ENCODE measurements at places on chromosomes 4 and X.

- no peak for DNase-seq
Measured at GRCh38 chr4:10584042-10584441, 100.5 kb downstream of the CLNK start.

DNA sequence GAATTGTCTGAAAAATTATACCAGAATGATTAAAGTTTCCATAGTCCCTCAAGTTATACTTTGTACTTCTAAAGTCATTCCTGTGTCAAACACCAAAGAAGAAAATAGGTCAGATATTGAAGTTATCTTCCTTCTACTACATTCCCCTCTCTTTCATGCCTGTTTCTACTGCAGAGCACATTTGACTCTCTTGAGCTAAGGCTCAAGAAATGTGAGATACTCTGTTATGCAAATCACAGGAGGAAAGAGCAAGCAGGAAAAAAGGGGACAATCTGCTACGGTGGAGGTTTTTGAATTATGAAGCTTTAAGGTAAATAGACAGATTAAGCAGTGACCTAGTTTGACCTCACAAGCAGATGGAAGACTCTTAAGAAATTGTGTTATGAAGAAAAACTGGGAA, 198.9 kb upstream of the LDB2 start:
- no peak for DNase-seq

DNA sequence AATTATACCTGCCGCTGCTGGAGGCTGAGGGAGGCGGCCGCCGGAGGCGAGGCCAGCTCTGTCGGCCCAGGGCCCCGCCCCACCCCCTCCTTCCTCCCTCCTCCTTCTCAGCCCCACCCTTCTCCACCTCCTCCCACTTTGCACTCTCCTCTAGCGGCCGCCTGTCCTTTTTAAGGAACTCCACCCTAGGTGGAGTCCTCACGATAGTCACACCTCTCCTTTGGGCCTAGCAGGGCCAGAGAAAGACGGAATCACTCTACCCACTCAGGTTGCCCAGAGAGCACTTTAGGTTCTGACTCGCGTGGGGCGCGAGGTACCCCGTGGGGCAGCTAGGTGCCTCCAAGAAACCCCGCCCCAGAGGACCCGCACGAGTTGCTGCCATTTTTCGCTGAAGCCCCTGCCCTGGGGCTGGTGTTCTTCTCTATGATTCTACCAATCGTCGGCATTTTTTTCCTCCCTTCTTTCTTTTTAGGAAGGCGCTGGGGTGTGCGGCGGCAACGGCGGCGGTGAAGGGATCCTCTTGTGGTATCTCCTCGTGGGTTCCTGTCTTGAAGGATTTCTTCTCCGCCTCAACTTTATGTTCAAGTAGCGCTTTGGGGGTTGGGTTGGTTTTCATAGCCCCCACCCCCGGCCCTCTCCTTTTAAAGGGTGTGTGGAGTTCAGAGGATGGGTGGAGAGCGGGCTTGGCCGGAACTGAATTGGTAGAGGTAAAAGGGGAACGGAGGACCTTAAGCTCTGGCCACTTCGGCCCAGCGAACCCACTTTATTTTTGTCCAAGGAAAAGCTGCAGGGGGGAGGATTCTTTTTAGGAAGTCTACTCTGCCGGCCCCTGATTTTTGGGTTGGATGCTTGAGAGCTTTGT, at the start of gene KLF8:
Gene KLF8, plus strand, starts transcription at position 136 of the 862 bp plus-strand sequence. CDS start 979 bp downstream, outside the sequence.
- peak; percentile 33 for DNase-seq

- no peak for DNase-seq
Measured at GRCh38 chr4:94469221-94469784, 17.6 kb downstream of the PDLIM5 start.

GRCh38 chr4:130855533-130855932, 1759.6 kb downstream of the C4orf33 start:
- no peak for DNase-seq

DNA sequence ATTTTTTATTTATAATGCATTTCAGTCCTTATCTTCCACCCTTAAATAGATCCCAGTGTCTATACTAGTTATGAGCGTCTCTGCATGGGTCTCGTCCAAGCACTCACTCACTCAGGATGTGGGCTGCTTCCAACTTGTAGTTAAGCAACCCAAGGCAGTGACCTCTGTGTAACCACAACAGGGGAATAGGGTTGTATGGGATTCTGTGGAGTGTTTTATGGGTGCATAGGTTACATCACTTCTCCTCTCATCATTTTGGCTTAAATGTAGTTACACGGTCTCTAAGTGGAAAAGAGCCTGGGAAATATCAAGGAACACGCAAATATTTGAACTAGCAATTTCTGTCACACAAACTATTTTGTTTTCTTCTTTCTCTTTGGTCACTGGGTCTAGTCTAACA, 931.0 kb downstream of the STIM2 start:
- no peak for DNase-seq

DNA sequence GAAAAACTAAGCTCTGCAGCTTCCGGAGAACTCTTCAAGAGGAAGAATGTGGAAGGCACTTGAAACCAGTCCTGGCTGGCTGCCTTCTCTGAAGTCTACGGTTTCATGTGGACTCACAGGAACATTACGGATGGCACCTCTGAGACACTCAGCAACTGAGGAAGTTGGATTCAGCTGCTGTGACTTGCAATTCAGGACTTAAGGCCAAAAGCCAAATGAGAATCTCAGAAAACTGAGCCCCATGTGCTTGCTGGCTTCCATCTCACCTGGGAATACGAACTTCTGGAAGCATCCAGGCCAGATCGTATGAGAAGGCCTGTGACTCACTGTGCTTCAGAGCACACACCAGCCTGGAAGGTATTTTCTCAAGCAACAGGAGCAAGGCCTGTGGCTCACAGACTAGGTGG, 107.8 kb upstream of the GPC4 start:
- no peak for DNase-seq

DNA sequence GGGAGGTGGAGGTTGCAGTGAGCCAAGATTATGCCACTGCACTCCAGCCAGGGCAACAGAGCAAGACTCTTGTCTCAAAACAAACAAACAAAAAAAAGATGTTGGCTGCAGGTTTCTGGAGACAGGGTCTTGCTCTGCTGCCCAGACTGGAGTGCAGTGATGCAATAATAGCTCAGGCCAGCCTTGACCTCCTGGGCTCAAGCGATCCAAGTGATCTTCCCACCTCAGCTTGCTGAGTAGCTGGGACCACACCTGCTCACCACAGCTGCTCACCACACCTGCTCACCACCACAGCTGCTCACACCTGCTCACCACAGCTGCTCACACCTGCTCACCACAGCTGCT, 29.9 kb upstream of the CPLX1 start:
- no peak for DNase-seq

DNA sequence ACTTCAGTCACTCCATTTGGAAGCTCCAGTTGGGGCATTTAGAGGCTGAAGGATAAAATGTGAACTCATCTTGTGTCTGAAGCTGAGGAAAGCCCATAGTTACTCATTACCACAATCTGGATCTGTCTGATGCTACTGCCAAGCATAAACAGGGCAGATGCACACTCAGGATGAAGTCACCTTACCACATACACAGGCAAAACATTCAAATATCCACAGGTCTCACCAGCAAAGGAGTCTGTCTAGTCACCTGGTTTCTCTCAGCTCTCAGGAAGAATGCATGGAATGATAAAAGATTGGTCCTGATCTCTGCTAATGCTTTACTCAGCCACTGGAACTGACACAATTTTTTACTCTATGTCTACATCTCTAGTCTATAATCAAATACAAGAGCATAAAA, 13.0 kb upstream of the ODAPH start:
- no peak for DNase-seq

DNA sequence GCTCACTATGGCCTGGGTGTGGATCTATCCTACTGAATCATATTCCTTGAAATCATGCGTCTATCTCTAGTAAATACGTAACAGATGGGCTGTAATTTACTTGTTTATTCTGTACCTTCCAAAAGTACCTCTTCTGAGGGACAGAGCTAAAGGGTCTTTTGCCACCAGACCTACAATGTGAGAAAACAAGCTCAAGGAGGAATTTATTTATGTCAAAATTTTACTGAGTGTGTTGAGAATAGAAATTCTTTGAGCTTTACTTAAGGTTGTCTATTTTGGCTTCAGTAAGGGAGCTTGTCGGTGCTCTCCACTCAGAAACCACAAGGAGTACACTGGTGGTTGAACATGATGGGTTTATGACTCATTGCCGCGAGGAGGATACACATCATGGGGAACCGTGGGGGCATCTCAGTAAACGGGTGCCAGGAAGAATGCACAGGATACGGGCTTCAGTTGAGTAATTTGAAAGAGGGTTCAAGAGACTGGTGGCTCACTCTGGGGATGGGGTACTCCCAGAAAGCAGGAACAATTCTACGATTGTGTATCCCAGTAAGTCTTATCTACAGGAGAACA, 3.0 kb downstream of the ANK2 start:
- DNase-seq, result no peak

GRCh38 chr4:128751354-128751753, 58.1 kb upstream of the JADE1 start:
- no peak for DNase-seq

DNA sequence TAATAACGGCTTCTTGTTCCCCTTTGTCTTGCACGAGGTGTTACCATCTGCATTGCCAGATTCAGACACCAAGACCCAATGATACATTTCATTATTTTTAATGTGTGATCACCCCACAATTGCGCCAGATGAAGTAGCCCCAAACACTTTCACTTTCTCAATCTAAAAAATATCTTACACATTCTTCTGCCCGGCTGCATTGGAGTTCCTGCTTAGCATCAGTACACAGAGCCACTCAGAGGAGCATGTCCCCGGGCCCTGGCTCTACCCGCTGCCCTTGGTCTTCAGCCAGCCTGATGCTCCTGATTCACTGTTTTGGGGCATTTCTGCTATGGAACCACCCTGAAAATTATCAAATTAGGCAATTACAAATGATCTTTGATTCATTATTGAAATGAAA, 66.0 kb upstream of the TENM3 start:
- DNase-seq, result no peak

GRCh38 chrX:9785254-9785943, 830 bp upstream of the SHROOM2 start:
- DNase-seq, result no peak

DNA sequence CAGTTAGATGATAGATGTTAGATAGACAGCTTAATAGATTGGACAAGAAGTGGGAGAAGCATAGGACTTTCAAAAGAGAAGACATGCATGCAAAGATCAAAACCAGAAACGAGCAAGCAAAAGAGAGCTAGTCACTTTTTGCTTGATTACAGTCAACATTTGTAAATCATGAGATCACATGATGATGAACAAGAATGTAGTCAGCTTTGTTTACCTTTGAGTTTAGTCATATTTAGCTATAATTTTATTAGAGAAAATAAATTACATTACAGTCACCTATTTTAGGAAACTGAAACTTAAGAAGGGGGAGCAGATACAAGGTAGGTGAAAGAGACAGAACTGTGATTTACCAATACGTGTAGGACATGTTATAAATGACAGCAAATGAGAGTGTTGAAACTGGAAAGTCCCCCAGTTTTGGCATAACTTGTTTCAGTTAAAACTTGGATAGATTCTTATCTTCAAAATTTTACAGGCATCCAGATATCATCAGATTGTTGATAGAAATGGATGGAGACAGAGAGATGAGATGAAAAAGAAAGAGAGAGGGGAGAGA, 1083.1 kb upstream of the PCDH10 start:
- DNase-seq, result no peak

- no peak for DNase-seq
Measured at GRCh38 chrX:71227370-71228062, 4.5 kb downstream of the GJB1 start.

DNA sequence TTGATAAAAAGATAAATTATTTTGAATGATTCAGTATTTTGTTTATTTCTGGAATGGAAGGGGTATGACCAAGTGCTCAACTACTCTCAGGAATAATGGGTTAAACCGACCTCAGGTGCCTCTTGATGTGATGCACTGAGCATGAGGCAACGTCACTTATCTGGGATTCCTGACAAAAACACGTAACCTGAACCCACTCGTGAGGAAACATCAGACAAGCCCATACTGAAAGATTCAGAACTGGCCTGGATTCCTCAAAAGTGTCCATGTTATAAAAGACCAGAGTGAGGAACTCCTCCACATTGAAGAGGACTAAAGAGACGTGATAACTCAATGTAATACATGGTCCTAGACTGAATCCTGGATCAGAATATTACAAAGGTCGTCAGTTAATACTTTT, 144.0 kb downstream of the FNIP2 start:
- DNase-seq, result no peak

DNA sequence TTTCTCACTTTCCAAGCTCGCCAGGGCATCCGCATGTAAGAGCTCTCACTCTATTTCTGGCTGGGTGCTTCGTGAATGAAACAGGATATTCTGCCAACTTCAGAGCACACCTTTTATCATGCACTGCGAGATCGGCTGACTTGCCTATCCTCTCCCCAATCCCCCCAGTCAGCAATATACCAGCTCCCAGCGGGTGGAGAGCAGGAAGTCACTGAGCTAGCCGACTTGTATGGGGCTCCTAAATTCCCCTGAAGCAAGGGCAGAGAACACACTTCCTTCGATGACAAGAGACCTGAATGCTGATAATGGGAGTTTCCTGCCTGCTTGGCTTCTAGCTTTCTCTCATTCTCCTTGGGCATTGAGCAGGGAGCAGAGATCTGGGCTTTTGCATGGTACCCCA, 33.8 kb upstream of the MAMLD1 start:
- no peak for DNase-seq

GRCh38 chr4:25032126-25032525, 1.4 kb upstream of the LGI2 start:
- no peak for DNase-seq

- no peak for DNase-seq
Measured at GRCh38 chr4:48173056-48173991, 39.3 kb upstream of the TXK start.

- DNase-seq, result no peak
Measured at GRCh38 chr4:97587912-97588311, 555.4 kb downstream of the STPG2 start.

- DNase-seq, result no peak
Measured at GRCh38 chr4:145298885-145299284, 118.5 kb upstream of the OTUD4 start.

DNA sequence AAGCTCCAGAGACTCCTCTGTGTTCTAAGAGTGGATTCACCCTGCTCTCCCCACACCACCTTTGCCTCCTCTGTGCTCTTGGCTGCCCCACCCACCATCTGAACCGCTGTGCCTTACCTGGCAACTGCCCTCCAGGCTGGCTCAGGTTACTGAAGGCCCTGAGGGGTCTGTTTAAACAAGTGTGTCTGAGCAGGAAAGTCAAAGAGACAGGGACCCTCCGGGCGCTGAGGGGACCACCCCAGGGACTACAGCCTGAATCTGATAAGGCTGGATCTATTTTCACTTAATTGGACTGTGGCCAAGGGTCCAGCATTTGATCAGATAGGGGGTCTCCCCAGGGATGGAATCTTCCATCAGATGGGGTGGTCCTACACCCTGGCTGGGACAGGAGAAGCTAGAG, 10.4 kb upstream of the MSX1 start:
- DNase-seq, result no peak

DNA sequence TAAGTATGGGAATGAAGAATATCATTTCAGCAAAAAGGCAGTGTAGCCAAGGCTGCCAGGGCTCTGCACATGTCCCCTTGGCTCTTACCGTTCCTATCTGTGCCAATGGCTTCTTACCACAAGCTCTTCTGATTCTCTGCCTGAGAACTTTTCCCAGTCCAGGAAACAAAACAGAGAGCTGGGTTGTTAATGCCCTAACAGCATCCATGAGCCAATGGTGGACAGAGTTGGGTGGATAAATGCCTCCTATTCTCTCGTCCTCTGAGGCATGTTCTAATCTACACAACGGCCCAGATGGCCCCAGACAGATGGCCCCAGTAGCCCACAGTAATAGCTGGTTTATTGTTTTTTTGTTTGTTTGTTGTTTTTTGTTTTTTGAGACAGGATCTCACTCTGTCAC, 28.0 kb downstream of the SCD5 start:
- DNase-seq, result no peak

Data from activated CD4-positive, alpha-beta T cell treated with anti-CD3 and anti-CD28 coated beads for 4 hours (primary cell).